Activated naive CD8-positive, alpha-beta T cell treated with anti-CD3 and anti-CD28 coated beads, Interleukin-2, amount 10 ng/mL, durations not matched to agents 7 days and 5 days (primary cell): ENCODE measurements at places on chromosomes 2 and 18.

DNA sequence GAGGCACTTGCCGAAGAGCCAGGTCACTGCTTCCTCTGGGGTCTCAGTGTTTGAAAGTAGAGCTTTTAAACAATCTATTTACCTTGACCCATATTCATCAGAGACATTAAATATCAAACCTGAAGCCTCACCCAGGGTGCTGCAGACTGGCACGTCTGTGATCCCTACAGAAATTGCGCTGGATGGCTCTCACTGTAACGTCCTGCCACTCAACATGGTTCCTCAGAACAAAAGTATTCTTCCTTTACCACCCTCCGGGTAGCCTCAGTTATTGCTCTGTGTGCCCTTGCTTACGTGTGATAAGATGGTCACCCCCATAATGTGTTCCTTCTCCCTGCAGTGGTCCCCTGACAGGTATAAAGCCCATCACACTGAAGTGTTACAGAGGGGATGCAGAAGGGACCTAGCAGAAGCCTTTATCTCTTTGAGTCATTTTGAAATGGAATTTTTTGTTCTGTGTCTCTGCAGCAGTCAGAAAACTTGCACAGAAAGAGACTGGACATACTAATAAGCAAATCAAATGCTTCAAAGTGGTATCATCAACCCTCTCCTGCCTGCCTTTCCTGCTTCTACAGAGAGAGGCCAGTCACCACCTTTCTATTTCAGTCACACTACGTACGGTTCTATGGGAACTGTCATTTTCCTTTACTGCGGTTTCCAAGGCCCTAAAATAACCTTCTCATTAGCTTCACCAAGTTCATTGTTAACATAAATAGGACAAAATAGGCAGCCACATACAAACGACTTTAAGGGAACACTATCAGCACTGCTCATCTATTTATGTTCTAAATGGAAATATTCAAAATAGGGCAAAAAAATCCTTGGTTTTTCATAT lies 86.8 kb downstream of the METTL8 start:
- DNase-seq: no peak

DNA sequence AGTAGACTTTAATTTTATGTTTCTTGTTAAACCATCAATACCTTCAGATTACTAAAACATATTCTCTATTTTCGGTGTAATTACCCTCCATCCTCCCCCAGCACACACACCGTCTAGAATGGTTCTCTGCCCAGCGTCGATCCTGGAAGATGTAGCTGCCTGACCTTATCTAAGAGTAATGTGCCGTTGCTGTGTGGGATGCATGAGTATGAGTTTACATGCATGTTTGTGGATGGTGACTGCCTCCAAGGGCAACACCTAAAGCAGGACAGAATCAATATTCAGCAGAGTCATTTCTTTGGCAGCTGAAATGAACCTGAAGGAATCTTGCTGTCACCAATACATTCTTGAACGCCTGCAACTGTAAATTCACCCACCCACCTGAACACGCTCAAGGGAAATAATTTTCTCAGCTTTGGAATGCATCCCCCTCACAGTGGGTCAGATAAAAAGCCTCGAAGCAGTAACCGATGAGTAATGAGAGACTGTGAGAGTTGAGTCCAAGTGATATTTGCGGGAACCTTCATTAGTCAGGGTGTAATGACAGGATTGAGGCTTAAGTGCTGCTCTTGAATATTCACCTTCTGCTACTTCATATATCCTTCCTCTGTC lies 155.8 kb upstream of the RND3 start:
- DNase-seq: no peak

- no peak for DNase-seq
Observed at GRCh38 chr2:50489092-50489491, 542.8 kb downstream of the NRXN1 start.

DNA sequence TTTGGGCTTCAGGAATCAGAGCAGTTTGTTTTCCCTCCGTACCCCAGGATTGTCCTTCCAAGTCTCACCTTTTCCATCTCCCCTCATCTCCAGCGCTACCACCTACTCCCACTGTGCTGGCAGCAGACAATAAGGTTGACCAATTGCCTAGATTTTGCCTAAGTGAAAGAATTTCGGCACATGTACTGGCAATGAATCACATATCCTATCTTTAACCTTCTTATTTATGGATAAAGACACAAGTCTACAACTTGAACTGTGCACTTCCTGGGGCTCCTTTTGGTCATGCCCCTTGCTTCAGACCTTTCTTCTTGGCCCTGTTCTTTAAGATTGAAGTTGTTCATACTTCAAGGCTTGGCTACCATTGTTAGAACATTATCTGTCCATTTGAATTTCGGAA lies 71.4 kb downstream of the KCMF1 start:
- no peak for DNase-seq

- no peak for DNase-seq
Observed at GRCh38 chr2:236965021-236965840, 120.5 kb upstream of the COPS8 start.

DNA sequence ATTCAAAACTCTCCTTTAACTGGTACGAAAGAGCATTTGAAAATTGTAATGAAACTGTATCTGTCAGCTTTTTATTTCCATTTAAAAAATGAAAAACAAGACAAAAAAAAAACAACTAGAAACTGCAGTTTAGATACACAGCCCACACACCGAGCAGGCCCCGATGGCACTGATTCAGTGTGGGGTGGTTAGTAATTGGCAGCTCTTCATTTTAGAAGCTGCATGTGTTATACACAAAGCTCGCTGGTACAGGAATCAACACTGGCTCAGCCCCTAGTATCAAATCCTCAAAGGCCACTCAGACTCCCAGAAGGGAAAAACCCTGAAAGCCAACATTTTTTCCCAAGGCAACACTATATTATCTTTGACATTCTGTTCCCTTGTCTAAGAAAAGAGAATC lies 30.5 kb upstream of the RMDN2 start:
- DNase-seq: no peak

GRCh38 chr2:167438206-167438605 lies 549.9 kb downstream of the XIRP2 start:
- DNase-seq: no peak

- DNase-seq: no peak
Observed at GRCh38 chr2:226674123-226674522, 125.5 kb downstream of the IRS1 start.

- no peak for DNase-seq
Observed at GRCh38 chr2:148006249-148007007, 14.1 kb downstream of the ORC4 start.

GRCh38 chr18:63881851-63882250 lies 5.7 kb upstream of the SERPINB2 start:
- DNase-seq: no peak

DNA sequence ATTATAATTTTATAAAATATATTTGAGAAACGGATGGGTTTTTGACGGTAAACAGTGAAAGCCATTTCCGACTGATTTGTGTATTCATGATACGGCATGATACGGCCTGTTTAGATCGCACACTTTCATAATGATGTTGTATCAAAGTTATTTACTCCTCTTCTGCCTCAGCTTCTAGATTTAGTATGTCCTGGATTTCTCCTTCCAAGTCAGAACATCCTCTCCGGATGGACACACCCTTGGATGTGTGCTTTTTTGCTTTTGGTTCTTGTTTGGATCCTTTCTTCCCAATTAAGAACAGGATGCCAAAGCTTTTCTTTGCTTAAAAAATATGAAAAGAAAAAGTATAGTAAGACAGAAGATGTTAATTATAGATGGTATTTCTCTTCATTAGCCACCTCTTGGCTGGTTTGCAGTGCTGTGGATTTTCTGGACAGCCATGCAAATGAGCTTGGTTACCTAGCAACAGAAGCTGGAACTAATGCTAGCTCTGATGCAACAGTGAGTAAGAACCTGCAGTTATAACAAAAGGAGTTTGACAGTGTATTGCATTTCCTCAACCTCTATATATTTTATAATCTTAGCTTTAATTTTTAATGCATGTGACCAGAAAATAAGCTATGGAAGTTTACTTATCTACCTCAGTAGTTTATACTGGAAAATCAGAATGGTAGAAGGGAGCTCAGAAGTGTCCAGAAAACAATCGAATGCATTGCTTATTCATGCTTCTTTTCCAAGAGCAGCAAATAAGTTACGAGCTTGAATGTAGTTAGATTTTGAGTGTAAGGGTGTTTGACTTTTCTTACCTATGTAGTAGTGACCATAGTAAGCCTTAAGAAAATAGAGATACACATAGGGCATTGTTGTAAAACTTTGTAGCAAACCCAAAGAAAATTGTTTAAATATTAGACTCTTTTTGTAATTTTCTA lies 27.9 kb downstream of the RMND5A start:
- DNase-seq: no peak
